Activated T-cell treated with anti-CD3 and anti-CD28 coated beads for 24 hours (primary cell): ENCODE measurements at places on chromosomes 12 and 14.

GRCh38 chr12:49827401-49828099 is 663 bp downstream of the NCKAP5L start:
- peak; percentile 28 for DNase-seq

DNA sequence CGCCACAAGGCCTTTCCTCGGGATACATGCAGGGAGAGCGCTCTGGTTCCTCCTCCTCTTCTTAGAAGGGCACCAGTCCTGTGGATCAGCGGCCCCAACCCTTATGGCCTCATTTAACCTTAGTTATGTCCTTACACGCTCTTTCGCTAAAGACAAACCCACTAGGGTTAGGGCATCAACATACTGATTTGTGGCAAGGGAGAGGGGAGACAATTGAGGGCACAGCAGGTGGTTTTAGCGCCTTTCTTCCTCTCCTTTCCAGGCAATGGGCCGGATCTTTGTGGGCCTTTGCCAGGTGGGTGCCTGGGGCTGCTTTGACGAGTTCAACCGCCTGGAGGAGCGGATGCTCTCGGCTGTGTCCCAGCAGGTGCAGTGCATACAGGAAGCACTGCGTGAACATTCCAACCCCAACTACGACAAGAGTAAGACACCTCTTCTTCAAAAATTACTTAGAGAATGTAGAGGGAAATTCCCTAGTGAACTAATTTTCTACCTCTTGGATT is 43.6 kb downstream of the DYNC1H1 start:
- no peak for DNase-seq

DNA sequence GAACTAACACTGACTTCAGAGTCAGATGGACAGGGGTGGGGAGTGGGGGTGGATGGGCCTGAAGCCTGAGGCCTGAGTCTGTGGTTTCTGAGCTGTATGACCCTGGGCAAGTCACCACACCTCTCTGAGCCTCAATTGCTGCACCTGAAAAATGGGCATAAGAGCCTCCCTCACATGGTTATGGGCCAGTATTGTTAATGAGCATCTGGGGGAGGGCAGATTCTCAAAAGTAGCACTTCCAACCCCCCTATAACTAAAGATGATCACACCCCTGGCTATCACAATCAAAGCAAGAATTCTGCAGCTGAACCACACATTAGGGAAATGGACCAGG is 168.6 kb downstream of the RBM19 start:
- no peak for DNase-seq

DNA sequence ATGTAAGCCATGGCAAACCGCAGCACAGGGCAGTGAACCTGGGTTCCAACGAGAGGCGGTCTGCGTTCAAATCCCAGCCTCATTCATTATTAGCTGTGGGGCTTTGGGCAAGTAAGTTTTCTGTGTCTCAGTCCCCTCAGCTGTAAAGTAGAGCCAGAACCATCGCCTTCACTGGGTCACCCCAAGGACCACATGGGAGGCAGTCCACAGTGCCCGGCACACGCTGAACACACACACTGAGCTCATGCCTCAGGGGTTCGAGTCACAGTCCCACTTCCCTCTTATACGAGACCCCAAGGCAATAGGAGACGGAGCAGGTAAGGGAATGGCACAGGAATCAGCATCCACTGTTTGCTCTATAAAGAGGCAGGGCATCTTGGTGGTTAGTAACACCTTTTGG is 19.1 kb downstream of the LRTM2 start:
- DNase-seq = no peak

- no peak for DNase-seq
These were observed 102.7 kb downstream of the DACT1 start for GRCh38 chr14:58740379-58740935.

GRCh38 chr14:105102361-105102870 is 37.2 kb upstream of the GPR132 start:
- no peak for DNase-seq

GRCh38 chr14:88049936-88050335 is 45.0 kb downstream of the GPR65 start:
- no peak for DNase-seq
